ENCODE measurements at places on chromosomes 7 and 10.

DNA sequence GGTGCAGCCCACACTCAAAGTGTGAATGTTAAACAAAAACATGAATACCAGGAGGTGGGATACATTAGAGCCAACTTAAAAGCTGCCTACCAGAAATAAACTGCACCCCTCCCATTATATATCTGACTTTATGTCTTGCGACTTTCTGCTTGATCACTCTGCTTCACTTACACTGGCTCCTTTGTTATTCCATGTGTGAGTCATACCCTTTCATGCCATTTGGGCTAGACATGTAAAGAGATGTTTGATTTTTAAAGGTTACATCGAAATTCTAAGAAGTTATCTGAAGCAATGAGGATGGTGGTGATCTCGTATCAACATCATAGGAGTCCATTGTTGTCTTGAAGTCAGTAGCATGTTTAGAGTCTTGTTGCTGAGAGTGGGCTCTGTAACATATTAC lies 31.6 kb upstream of the ETV1 start:
- DNase-seq = no peak

DNA sequence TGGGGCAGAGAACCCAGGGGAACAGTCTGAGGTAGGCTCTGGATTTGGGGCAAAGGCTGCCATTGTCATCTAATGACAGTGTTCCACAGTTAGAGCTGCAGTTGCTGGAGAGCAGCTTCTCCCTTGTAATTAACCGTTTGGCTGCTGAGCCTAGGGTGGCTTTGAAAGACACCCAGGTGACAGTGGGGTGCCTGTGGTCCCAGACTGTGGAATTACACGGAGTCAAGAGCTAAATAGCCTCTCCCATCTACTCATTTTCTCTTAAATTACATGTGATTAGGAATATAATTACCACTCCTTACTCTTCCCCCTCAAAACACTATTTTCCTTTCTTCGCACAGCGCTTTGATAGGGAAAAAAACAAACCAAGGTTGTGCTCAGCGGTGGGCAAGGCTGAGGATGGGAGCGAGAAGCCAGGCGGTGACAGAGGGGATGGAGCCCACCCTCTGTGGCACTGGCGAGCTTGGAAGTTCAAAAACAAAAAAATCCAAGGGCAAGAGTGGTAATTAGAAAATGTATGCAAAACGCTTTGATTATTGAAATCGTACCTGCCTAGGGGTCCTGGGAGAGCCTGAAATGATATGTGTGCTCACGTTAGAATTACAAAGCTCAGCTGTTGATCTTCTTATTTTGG lies 44.1 kb downstream of the BAMBI start:
- DNase-seq = peak; percentile 25

DNA sequence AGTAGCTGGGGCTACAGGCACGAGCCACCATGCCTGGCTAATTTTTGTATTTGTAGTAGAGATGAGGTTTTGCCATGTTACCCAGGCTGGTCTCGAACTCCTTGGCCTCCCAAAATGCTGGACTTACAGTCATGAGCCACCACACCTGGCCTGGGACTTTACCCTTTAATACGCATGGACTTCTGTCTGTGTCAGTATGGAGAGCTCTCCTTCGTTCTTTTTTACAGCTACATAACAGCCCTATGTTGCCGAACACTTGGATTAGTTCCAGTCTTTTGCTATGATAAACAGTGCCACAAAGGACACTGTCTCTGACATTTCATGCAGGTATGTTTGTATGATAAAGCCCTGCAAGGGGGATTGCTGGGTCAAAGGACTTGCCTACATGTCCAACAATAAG lies 10.9 kb upstream of the OAT start:
- DNase-seq = no peak

- DNase-seq = peak; percentile 71
Observed at GRCh38 chr10:120949609-120950031, 98.5 kb downstream of the WDR11 start.

DNA sequence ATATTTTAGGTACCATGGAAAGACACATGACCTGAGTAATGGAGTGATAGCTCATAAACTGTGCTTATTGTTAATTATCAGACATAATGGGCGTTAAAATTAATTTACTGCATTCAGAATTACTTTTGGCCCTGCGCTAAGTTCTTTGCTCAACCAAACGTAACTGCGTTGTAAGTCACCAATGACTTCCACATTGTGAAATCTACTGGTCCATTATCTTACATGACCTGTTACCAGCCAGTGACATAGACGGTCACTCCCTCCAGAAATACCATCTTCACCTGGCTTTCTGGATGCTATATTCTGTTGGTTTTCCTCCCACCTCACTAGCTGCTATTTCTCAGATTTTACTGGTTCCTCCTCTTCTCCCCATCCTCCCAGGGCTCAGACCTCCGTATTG lies 5.0 kb upstream of the GIGYF1 start:
- DNase-seq = no peak
